ENCODE measurements at places on chromosomes 1 and 21. TPM values are rescaled to one million over a fixed set of nuclear protein-coding genes. Genes with fewer than 3 reads are reported as not detected.

Gene FCAMR
- total RNA-seq: not detected

Gene ETV3L
- total RNA-seq: not detected

Gene ZNF648
- total RNA-seq: not detected

Gene TRIM46
- total RNA-seq: 1.1 TPM

Gene ASTN1
- not detected for total RNA-seq

Gene RNU5D-1
- total RNA-seq: not detected

Gene KLF17
- not detected for total RNA-seq

Gene MMEL1
- total RNA-seq: 1.4 TPM

Gene CFHR1
- total RNA-seq: not detected

Gene RNF186
- not detected for total RNA-seq

Gene OPRD1
- total RNA-seq: not detected

Gene ISG20L2
- 63.5 TPM for total RNA-seq

Gene ZNF695
- total RNA-seq: not detected

Gene PLA2G2F
- total RNA-seq: not detected

Gene HRNR
- total RNA-seq: not detected

Gene ESPN
- 2.7 TPM for total RNA-seq

Gene VTCN1
- total RNA-seq: not detected

Gene SAMSN1
- 45.8 TPM for total RNA-seq

Gene CAMK2N1
- total RNA-seq: 8.4 TPM

Gene DMBX1
- not detected for total RNA-seq

Gene C1QB
- not detected for total RNA-seq

Gene RPRD2
- 35.0 TPM for total RNA-seq

Gene OR14K1
- not detected for total RNA-seq

Gene UBE2Q1
- total RNA-seq: 77.7 TPM

Gene TARBP1
- 38.2 TPM for total RNA-seq

Gene C21orf58
- 1.5 TPM for total RNA-seq

Gene SPAG17
- not detected for total RNA-seq

Gene RHBDL2
- not detected for total RNA-seq

Gene CYP4A11
- not detected for total RNA-seq

Gene OR10Z1
- not detected for total RNA-seq

Gene S100A7
- not detected for total RNA-seq

Gene AMIGO1
- total RNA-seq: 9.6 TPM

Gene TRNP1
- total RNA-seq: not detected

Gene VAV3
- total RNA-seq: 11.4 TPM

Gene SLC9C2
- total RNA-seq: not detected

Gene LYPD8
- total RNA-seq: not detected

Gene ZNF683
- total RNA-seq: 10.9 TPM

Gene KIF2C
- 0.58 TPM for total RNA-seq

Gene HJV
- total RNA-seq: not detected

Gene RGS16
- total RNA-seq: 12.0 TPM

Gene TFB2M
- 16.4 TPM for total RNA-seq

Gene KCNN3
- 0.03 TPM for total RNA-seq

Gene CERS2
- total RNA-seq: 75.5 TPM

Gene HES5
- not detected for total RNA-seq

Gene TNFRSF25
- total RNA-seq: 178 TPM
